ENCODE measurements at places on chromosomes 11 and 22. TPM values are rescaled to one million over a fixed set of nuclear protein-coding genes. Genes with fewer than 3 reads are reported as not detected.

- no peak for DNase-seq
Measured at GRCh38 chr22:43814264-43814663, 2.2 kb upstream of the EFCAB6 start.

DNA sequence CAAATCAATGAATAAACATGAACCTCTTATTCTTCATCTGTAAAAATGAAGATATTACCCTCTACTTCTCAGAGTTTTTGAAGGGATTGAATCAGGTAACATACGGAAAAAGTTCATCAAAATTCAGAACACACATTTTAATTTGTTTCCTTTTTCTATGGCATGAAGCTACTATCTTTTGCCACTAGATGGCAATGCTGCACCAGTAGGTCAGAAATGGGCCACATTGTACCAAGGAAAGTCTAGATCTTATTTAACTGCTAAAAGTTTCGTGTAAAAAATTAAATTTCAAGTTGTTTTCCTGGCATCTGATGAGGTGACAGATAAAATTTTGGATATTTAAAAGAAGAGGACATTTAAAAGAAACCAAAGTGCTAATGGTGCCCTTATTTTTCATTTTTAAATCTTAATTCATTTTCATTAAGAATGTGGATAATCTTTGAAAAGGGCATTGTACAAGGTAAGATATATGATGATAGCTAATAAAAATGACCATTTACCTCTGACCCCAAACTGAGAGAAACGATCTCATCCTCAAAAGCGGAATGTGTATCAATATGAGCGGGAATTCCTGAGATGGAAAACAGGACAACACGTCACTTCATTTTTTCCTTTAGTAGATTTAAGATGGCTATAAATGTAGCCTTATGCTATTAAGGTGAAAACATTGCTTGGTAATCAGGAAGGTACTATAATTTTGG lies 16.1 kb downstream of the ALKBH8 start:
- no peak for DNase-seq

GRCh38 chr11:109972181-109972715 lies 120.9 kb upstream of the ZC3H12C start:
- DNase-seq, result no peak

DNA sequence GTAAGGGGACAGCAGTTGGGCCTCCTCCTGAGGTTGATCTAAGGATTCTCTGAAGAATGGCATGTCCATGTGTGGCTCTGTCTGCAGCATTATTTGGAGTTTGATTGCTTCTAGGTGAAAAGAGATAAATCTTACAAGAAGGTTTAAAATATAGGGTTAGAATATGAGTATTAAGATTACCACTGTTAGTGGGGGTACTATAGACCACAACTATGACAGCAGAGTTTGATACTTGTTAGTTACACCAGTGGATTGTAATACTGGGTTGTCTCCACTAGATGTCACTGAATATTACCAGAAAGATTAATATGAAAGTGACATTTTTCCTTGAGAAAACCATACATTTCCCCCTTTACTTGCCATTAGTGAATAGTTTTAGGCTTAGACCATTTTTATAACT lies 47.9 kb downstream of the ZNF280B start:
- DNase-seq, result no peak

GRCh38 chr11:86164106-86164505 lies 80.4 kb upstream of the EED start:
- no peak for DNase-seq

- no peak for DNase-seq
Measured at GRCh38 chr11:26632691-26633159, 60.7 kb upstream of the MUC15 start.

DNA sequence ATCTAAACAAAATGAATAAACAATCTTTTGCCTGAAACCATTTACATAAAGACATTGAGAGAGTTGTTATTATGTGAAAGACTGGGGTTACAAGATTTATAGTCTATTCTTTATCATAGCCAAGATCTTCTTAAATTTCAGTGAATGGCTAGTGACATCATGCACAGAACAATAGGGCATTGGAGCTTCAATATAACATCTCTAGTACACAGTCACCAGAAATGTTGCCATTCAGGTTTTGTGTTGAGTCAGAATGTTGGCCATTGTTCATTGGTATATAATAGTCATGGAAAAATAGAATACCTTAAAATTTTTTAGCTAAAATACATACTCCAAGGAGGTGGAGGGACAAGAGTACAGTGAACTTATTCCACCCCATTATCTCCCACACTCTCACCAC lies 44.3 kb downstream of the SLC5A12 start:
- DNase-seq, result no peak

DNA sequence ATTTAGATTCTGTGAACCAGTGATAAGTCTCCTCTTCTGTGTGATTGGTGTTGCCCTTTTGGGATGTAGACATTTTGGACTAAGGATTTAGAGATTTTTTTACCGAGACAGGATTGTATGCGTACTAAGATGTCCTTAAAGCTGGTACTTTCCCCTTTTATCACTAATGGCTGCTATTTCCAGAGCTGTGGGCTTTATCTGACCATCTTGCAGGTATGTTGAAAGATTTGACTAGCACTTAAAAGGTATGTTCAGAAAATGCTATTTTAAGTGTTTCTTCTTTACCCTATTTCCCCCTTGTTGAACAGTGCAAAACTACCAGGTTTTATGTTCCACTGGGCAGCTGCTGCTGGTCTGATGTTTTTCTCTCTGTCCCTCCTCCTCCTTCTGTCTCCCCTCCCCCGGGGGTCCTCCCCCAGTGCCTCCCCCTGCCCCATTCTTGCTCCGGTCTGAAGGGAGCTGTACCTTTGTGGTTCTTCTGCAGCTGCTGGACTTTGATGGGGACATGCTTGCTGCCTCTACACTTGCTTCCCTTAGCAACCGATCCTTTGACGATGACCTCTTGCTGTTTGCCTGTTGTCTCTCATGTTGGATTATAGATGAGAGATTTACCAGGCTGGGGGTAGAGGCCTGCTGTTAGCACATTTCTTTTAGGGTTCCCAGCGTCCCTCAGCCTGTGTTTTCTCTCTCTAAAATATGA lies 59.6 kb downstream of the ZNRF3 start:
- no peak for DNase-seq

- DNase-seq, result no peak
Measured at GRCh38 chr11:71992136-71992730, 6.5 kb upstream of the IL18BP start.

GRCh38 chr11:113369411-113369810 lies 18.2 kb upstream of the ANKK1 start:
- no peak for DNase-seq

DNA sequence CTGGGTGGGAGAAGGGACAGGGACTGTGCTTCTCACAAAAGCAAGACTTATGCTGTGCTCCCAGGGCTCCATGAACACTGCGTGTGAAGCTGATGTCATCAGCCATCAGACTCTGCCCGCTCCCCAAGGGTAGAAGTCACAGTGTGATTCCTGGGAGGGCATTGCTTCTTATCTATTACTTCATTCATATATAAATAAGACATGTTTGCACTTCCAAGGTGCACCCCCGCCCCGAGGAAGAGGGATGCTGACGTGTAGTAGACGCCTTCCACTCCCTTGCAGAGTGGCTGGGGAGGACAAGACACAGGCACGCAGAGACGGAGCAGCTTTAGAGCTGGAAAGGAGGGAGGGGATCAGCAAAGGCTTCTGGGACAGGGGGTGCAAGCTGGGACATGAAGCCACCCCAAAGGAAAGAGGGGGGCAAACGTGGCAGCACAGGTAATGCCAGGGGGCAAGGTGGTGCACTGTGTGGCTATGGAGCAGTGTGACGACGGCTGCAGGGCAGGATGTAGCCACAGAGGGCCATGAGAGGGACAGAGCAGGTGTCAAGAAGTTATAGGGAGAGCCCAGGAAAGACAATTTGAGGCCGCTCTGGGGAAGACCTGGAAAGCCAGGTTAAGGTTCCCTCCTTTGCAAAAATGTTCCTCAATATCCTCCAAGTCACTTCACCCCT lies 558.5 kb downstream of the MN1 start:
- DNase-seq, result no peak

DNA sequence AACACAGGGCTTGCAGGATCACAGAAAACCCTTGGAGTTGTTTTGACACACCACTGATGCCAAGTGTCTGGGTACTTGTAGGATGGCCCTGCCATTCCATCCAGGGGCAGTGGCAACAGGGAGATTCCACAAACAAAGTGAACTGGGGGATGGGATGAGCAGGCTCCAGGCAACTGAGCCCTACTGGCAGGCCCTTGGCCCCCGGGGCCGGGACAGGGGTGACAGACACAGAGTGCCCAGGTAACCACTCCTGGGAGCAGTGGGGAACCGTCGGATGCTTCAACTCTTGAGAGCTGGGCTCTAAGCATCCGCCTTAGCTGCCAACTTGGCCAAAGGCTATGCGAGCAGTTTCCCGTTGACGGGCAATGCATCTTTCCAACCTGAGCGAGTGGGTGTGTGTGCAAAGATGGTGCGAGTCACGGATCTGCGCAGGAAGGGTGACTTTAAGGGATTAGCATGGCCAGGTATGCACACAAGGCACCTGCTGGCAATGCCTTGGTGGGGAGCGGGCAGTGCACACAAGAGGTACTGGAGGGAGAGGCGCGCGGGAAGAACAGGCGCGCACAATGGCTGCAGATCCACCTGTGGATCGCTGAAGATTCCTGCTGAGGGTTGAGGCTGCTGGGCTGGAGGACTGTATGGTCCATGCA lies 83.1 kb upstream of the PRODH start:
- no peak for DNase-seq

DNA sequence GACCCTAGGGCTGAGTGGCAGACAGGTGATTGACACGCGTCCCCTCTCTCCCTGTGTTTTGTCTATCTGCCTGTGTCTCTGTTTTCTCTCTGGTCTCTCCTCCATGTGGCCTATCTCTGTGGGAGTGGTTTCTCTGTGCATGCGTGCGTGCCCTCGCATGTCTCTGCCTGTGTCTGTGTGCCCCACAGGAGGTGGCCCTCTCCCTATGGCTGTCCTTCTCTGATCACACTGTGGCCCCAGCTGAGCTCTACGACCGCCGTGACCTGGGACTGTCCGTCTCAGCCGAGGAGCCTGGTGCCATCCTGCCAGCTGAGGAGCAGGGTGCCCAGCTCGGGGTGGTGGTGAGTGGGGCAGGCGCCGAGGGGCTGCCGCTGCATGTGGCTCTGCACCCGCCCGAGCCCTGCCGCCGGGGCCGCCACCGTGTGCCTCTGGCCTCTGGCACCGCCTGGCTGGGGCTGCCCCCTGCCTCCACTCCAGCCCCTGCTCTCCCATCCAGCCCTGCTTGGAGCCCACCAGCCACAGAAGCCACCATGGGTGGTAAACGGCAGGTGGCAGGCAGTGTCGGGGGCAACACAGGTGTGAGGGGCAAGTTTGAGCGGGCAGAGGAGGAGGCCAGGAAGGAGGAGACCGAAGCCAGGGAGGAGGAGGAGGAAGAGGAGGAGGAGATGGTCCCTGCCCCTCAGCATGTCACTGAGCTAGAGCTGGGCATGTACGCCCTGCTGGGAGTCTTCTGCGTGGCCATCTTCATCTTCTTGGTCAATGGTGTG lies 11.6 kb downstream of the TMEM132A start:
- no peak for DNase-seq

DNA sequence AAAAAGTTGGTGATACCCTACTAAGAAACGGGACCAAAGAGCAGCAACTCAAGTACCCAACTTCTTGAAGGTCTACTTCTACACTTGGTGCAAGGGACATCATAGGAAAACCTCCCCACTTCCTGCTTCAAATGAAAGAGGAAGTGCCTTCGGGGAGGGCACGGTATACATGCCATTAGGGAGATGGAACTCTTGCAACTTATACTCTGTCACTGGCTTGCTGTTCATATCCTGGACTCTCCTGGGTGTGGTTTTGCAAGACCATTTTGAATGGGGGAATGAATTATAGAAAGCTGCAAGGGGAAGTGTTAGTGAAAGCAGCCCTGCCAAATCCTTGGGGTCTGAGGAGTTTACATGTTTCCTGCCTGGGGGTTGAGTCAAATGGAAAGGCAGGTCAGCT lies 41.9 kb downstream of the CSNK2A3 start:
- no peak for DNase-seq

GRCh38 chr11:43786016-43786415 lies 94.6 kb upstream of the ALKBH3 start:
- DNase-seq, result no peak

- no peak for DNase-seq
Measured at GRCh38 chr11:67468056-67468455, 995 bp downstream of the TMEM134 start.

GRCh38 chr11:12701811-12702592 lies 27.8 kb downstream of the TEAD1 start:
- DNase-seq, result no peak

GRCh38 chr11:6025056-6025455 lies 5.5 kb downstream of the OR56A1 start:
- no peak for DNase-seq

DNA sequence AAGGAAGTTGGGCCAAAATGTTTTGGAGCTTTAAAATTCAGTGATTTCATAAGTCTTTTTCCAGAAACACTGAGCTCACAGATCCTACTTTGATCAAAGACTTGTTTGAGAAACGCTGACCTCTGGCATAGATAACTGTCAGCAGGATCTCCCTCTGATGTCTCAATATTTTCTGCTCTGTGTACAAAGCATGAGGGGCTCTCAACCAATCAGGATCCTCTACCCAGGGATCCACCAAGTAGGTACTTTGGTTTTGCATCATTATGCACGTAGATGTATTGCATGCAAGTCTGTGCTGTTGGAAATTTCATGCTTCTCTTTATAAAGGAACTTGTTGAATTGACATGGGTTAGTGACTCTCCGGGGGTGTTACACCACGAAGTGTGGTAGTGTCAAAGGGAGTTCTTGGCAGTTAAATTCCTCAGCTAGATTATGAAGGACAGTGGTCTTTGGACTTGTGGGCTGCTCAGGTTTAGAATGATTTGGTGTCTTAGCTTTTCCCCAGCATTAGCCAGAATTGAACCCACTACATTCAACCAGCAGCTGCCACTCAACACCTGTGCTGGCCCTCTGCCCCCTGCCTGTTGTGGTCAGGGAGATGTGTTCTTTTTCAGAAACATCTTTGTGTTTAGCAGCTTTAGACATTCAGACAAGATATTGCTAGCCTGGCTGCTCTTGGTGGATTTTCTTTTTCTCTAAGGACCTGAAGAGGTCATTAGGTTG lies 1.7 kb upstream of the DIXDC1 start:
- no peak for DNase-seq

DNA sequence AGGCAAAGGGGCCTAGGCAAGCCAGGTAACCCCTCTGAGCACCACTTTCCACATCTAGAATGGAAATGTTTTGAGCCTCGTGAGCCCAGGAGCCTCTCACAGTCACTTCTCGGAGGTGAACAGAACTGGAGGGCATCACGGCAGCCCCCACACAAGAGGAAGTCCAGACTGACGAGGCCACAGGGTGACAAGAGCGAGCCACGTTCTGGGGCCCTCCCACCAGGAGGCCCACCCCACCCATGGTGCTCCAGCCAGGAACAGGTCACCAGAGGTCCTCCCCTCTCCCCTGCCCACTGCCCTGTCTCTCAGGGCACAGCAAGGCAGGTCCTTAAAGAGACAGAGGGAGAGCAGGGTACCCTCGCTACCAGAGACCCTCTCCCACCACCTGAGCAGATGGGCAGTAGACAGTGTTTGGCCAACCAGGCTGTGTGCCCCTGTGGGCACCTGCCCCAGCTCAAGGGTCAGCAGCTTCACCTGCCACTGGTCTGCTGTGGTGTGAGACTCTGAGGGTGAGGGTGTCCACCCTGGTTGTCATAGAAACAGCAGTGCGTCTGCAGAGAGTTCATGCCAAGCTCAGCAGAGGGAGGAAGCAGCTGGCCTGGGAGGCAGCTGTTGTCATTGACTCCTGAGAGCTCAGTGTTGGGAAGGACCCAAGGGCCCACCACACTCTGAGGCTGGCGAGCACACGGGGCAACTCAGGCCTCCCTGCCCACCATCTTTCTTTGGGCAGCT lies 31.4 kb downstream of the RSPH14 start:
- DNase-seq, result no peak

Gene LIN7C
- 41.4 TPM for total RNA-seq

Gene ARFIP2
- 65.2 TPM for total RNA-seq

Gene ZNF280A
- not detected for total RNA-seq

Gene ARHGAP42
- 27.9 TPM for total RNA-seq

Gene RIBC2
- total RNA-seq, result 0.27 TPM

Gene VWCE
- total RNA-seq, result 8.3 TPM
